CD8-positive, alpha-beta memory T cell (primary cell): ENCODE measurements at places on chromosomes 3 and 15. TPM values are rescaled to one million over a fixed set of nuclear protein-coding genes. Genes with fewer than 3 reads are reported as not detected.

Gene SKOR1
- polyA plus RNA-seq = 0.06 TPM

Gene TIGIT
- 92.8 TPM for polyA plus RNA-seq

Gene LRRC2
- polyA plus RNA-seq = not detected

Gene SAMMSON
- polyA plus RNA-seq = not detected

Gene FLNB
- polyA plus RNA-seq = 12.2 TPM

Gene GOLGA6L7
- not detected for polyA plus RNA-seq

Gene GOLGA8J
- not detected for polyA plus RNA-seq

Gene DZIP1L
- not detected for polyA plus RNA-seq

Gene KIF7
- polyA plus RNA-seq = not detected

Gene SAXO2
- polyA plus RNA-seq = 1.9 TPM

Gene BMF
- polyA plus RNA-seq = 2.3 TPM

Gene MEGF11
- not detected for polyA plus RNA-seq

Gene NANOGP8
- polyA plus RNA-seq = not detected

Gene EPB42
- not detected for polyA plus RNA-seq

Gene IGF1R
- polyA plus RNA-seq = 2.1 TPM

Gene LMCD1
- 0.83 TPM for polyA plus RNA-seq

Gene THPO
- polyA plus RNA-seq = not detected

Gene IMPG2
- polyA plus RNA-seq = not detected

Gene SCG3
- polyA plus RNA-seq = not detected

Gene EAF2
- polyA plus RNA-seq = 14.1 TPM

Gene AADACL2
- polyA plus RNA-seq = not detected

Gene ZSCAN29
- polyA plus RNA-seq = 7.5 TPM

Gene GNAT1
- not detected for polyA plus RNA-seq

Gene SCG5
- not detected for polyA plus RNA-seq

Gene BOC
- not detected for polyA plus RNA-seq

Gene GOLGA8O
- 0.85 TPM for polyA plus RNA-seq

Gene CHAC1
- polyA plus RNA-seq = not detected
